ENCODE measurements at places on chromosomes 6 and 20.

DNA sequence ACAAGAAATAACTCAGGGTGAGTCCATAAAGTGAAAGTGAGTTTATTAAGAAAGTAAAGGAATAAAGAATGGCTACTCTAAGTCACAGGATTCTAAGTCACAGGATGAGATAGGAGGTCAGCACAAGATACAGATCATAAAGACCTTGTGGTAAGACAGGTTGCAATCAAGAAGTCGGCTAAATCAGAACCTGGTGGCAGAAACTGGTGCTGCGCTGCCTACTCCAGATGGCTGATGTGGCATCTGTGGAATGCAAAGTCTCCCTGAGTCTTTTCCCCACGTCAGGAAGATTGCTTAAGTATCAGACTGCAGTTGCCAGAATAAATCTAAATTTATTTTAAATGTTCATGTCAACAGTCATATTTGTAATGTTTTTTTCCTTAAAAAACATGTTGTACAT is 10.7 kb upstream of the KCNK15 start:
- DNase-seq: peak; percentile 50

DNA sequence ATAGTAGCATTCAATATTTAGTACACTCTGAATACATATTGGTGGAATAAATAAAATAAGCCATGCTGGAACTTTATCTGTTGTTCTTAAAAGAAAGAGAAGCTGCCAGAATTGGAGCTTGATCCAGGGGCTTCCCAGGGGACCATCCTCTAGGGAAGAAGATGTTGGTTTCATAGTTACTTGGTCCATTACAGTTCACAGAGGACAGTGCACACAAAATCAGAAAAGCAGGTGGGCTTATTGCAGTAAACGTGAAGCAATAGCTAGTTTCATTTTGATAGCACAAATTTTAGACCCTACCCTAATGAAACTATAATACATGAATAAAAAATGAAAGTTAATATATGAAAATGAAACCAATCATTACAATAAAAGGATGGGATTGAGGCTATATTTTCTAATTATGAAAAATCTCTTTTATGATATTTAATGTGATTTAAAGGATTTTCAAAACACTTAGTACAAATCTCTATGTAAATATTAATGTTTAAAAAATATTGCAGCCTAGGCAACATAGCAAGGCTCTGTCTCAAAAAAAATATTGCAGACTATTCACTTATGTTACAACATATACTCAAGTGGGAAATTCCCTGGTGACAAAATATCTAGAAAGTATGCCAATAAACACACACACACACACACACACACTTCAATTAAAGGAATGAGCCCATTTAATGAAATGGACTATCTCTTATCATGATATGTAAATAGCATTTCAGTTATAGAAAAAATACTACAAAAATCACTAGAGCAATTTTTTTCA is 227.0 kb upstream of the MARCKS start:
- peak; percentile 58 for DNase-seq

DNA sequence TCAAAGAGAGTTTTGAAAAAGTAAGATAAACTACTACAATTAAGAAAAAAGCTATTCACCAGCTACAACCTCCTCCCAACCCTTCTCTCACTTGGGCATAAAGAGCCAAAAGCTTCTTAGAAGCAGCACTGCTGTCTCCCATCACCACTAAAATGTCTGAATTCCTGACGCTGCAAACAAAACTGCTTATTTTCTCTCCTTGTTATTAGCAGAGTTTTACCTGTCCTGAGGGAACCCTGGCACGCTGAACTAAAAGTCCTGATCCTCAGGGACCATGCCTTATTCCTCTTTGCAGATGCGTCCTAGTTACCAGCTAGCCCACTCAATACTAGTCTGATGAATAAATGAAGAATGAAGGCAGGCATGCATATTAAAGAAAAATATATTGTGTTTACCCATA is 1.1 kb downstream of the HACE1 start:
- DNase-seq: no peak

DNA sequence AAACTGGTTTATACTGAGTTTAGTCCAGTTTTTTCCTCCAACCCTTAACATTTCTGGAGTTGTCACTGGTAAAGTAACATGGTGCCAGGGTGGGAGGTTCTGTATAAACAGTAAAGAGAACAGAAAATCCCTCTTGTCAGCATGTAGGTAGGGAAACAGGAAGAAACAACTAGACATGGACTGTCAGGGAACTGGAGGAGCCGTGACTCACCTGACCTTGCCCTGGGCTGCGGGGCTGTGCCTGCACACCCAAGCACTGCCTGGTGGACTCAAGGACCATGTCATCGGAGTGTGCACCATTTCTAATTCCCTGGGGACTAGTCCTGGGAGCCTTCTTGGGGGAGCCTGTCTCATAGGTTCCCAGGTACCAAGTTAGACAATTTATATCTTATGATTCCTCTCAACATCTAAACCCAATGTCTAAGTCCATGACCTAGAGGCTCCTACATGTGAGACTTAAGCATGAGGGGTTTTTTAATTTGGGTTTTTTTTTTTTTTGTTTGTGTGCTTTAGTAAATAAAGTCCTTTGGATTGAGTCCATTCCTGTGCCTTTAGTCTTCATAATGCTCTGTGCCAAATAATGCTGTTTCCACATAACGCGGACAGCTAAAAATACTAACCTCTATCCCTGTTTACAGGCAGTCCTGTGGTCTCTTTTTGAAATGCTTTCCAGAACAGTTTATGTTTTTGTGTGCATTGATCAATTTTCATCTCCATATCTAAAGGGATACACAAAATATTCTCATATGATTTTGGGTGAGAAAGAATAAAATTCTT is 136.9 kb upstream of the SUPT3H start:
- DNase-seq: peak; percentile 37

- no peak for DNase-seq
Measured at GRCh38 chr6:145818796-145819195, 4.2 kb upstream of the FBXO30 start.

- DNase-seq: no peak
Measured at GRCh38 chr6:165819394-165819793, 156.4 kb upstream of the PDE10A start.

GRCh38 chr6:105810922-105811482 is 275.1 kb upstream of the PRDM1 start:
- DNase-seq: no peak

DNA sequence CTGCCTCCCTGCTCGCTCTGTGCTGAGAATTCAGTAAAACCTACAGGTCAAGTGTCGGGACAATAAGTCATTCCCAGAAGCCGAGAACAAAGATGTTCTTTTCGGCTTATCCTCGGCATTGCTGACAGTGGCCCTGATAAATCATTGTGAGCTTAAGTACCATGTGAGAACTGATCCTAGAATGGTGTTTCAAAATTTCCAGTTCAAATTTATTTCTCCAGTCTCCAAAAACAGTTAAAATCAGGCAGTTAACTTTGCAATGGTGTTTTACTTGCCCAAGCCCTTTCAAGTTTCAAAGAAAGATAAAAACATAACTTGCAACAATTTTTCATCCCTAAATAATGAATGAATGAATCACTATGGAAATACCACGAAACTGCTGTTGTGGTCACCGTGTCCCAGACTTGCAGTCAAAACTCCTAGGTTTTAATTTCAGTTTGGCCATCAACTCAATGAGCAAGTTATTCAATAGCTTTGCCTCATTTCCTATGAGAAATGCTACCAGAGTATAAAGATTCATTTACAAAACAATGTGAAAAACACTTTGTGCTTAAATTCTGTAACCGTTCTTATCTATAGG is 4.3 kb downstream of the ATP5F1E start:
- DNase-seq: peak; percentile 77
